ENCODE measurements at places on chromosomes 5 and 9. TPM values are rescaled to one million over a fixed set of nuclear protein-coding genes. Genes with fewer than 3 reads are reported as not detected.

OTP gene
- polyA plus RNA-seq: not detected

TPRN gene
- polyA plus RNA-seq: 15.4 TPM

CMBL gene
- 46.7 TPM for polyA plus RNA-seq

TCF7 gene
- 13.0 TPM for polyA plus RNA-seq

MARCHF11 gene
- polyA plus RNA-seq: 6.9 TPM

SMIM3 gene
- polyA plus RNA-seq: 19.2 TPM

PHYHD1 gene
- 60.7 TPM for polyA plus RNA-seq

PTGER4 gene
- 11.0 TPM for polyA plus RNA-seq

ELOVL7 gene
- polyA plus RNA-seq: 12.9 TPM

PCDHA7 gene
- 0.22 TPM for polyA plus RNA-seq

HTR4 gene
- 0.05 TPM for polyA plus RNA-seq

NUTM2G gene
- polyA plus RNA-seq: 0.27 TPM

RBM22 gene
- 71.0 TPM for polyA plus RNA-seq

SLC1A3 gene
- polyA plus RNA-seq: 4.7 TPM

CCNI2 gene
- polyA plus RNA-seq: 4.1 TPM

ORM2 gene
- 0.73 TPM for polyA plus RNA-seq

GABRG2 gene
- not detected for polyA plus RNA-seq

PCDHA9 gene
- polyA plus RNA-seq: 0.05 TPM

ADGRV1 gene
- polyA plus RNA-seq: 10.7 TPM

FAM153A gene
- 1.5 TPM for polyA plus RNA-seq

RNF183 gene
- polyA plus RNA-seq: 6.1 TPM

PCDHA4 gene
- 1.2 TPM for polyA plus RNA-seq

CNTNAP3B gene
- 12.1 TPM for polyA plus RNA-seq

MEGF10 gene
- 0.65 TPM for polyA plus RNA-seq

PCDHA10 gene
- 1.1 TPM for polyA plus RNA-seq

RMRP gene
- not detected for polyA plus RNA-seq

IL7R gene
- 1.5 TPM for polyA plus RNA-seq

AMBP gene
- polyA plus RNA-seq: 1.3 TPM

CBY3 gene
- 1.1 TPM for polyA plus RNA-seq

All from left renal cortex interstitium (tissue), 4 donors.